ENCODE measurements at places on chromosomes 12 and 14. TPM values are rescaled to one million over a fixed set of nuclear protein-coding genes. Genes with fewer than 3 reads are reported as not detected.

SBNO1 gene
- 25.3 TPM for total RNA-seq

BDKRB1 gene
- total RNA-seq, result not detected

- no peak for DNase-seq
Observed at GRCh38 chr14:97578982-97579548, 781.9 kb downstream of the VRK1 start.

DNA sequence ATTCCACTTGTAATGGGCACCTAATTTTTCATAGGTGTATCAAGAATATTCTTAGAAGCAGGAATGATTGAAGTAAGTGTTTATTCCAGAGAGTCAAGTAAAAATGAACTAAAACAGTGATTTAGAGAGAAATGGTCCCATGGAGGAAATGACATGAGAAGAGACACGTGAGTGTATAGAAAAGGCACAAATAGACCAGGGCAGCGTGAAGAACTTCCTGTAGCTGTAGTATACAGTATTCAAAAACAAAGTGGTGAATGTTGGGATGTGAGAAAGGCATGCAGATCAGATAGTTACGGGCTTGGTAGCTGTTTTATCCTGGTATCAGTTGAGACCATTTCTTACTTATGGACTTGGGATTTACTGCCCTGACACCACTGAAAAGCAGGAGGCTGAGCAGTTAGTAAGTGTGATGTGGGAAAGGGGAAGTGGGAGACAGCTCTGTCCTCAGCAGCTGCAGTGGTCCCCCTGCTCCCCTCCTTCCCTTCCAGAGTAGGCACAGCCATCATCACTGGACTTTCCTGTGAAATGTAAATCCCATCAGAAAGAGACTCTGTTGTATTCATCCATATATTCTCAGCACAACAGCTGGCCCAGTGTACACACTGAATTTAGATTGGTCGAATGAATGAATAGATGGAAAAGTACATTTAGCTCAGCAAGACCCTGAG lies 16.8 kb upstream of the TESPA1 start:
- DNase-seq, result no peak

DNA sequence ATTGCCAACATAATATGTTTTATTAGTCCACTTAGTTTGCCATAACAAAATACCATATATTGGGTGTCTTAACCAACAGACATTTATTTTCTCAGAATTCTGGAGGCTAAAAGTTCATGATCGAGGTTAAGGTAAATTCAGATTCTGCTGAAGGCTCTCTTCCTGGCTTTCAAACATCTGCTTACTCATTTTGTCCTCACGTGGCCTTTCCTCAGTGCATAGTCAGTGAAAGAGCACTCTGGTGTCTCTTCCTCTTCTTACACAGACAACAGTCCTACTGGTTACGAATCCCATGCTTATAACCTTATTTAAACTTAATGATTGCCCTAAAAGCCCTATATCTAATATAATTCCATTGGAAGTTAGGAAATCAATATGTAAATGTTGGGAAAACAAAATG lies 479.7 kb downstream of the FSCB start:
- DNase-seq, result no peak

Measured in cardiac septum (tissue), 1 donor.